ENCODE measurements at places on chromosomes 12 and 14.

DNA sequence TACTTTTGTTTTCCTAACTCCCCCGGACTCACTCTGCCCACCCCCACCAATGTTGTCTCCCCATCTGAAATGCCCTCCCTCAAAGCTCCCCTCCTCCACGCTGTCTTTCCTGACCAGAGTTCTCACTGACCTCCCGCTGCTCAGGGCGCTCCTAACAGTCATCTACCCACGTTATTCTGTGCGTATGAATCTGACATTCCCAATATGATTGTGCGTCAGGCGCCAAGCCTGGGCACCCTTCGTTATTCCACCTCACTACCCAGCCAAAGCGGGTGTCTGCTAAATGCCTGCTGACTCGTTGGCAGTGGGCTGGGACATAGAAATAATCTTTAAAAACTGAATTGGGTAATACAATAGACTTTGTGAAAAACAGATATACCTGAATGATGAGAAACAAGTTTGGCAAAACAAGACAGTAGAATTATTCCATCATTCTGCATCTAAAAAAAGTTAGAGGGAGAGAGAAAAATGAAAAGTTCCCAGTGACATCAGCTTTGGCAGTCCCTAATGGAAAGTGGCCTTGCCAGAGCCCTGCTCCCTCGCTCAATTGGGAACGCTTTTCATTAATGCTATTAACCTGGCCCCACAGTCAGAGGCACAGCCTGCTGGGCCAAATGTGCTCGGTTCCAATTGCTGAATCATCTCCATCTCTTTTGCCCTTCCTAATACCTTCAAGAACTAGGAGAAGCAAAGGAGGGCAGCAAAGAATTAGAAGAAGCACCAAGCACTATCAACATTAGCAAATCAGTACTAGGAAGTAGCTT is 74.0 kb upstream of the PLXNC1 start:
- no peak for DNase-seq

DNA sequence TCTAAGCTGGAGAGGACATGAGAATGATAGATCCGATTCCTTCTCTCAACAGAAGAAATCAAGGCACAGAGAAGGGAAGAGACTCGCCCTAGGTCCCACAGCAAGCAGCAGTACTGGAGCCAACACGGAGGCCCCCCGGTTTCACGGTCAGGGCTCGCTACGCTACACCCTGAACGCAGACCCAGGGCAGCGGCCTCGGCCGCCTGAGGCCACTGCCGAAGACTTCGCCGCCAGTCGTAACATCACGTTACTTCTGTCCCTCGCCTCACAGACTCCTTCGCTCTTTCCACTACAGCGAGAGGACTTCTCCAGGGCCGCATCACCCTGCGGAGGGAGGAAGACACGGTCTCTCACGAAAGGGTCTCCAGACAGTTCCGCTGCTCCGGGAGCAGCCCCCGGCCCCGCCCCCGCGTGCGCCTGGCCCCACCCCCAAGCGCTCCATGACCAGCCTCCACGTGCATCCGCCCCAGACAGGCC is 411 bp upstream of the DCAF4 start:
- no peak for DNase-seq

DNA sequence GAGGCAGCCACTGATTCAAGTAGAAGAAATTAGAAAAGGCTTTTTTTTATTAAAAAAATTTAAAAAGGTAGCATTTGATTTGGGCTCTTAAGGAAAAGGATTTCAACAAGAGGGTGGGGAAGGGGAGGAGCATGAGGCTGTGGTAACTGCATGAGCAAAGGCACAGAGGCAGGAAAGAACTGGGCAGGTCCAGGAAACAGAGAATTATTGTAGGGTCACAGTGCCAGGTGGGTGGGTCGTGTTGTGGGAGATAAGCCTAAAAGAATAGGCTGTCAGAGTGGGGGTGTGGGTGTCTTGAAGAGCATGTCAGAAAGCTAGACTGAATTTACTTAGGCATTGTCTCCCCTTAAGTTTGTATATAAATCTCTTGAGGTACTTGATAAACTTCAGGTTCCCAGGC is 7.8 kb downstream of the LIMA1 start:
- no peak for DNase-seq

- DNase-seq, result no peak
Observed at GRCh38 chr12:14396071-14396470, 30.6 kb downstream of the ATF7IP start.

DNA sequence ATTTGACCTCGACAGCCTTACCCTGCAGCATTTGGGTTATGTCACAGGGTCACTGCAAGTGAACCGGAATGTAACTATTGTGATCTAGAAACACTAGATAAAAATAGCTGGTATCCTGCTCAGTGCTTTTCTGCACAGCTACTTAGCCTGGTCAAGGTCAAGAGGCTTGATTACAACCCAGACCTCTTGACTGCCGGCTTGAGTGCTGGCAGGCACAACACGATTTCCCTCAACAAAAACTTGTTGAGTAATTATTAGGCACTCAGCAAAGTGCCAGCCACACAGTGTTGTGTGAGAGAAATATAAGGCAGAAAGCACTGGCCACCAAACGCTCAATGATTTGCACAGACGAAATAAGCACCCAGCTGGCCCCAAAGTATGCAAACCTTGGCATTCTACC is 156.7 kb downstream of the NUAK1 start:
- no peak for DNase-seq

GRCh38 chr12:45737638-45738037 is 8.1 kb downstream of the ARID2 start:
- no peak for DNase-seq
